ENCODE measurements at places on chromosomes 2 and 18.

DNA sequence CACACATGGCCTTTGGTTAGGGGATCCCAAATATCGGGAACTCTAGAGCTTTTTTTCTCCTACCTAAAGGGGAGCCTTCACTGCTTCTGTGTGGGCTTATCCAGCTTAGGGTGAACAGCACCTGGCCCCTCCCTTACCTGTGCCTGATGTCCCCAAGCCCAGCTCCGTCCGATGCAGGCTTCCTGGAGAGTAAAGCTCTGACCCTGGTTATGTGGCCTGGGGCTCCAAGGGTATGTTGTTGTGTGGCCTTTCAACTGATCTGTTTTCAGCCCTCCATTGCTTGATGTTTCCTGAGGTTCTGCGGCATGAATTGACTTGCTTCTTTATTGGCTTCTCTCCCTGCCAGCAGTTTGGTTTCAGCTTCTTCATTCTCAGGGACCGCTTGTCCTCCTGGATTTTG, 66.0 kb downstream of the RAB31 start:
- peaks cover 40% of the 10 kb centered on the region for H3K4me1 ChIP-seq
- no peak overlapping the region for H3K27ac ChIP-seq
- no peak for DNase-seq

GRCh38 chr2:199955007-199955338, 318 bp downstream of the TYW5 start:
- peak overlapping the region; percentile 97 for H3K4me3 ChIP-seq
- DNase-seq, result no peak
- peak overlapping the region; percentile 93 for H3K27ac ChIP-seq
- H3K4me1 ChIP-seq, result peaks cover 23% of the 10 kb centered on the region
- peaks cover 5% of the 10 kb centered on the region for H3K36me3 ChIP-seq

- H3K27me3 ChIP-seq, result peaks cover 2% of the 10 kb centered on the region
- H3K4me3 ChIP-seq, result no peak overlapping the region
- H3K4me1 ChIP-seq, result no peaks in the 10 kb centered on the region
- no peaks in the 10 kb centered on the region for H3K36me3 ChIP-seq
Observed at GRCh38 chr2:23905155-23905554, 21.8 kb downstream of the ATAD2B start.

- H3K4me1 ChIP-seq, result no peaks in the 10 kb centered on the region
- no peak overlapping the region for H3K4me3 ChIP-seq
- no peaks in the 10 kb centered on the region for H3K36me3 ChIP-seq
- DNase-seq, result no peak
- H3K27me3 ChIP-seq, result no peaks in the 10 kb centered on the region
- no peak overlapping the region for H3K27ac ChIP-seq
Observed at GRCh38 chr18:71011389-71011788, 722.5 kb downstream of the SOCS6 start.

- peaks cover 5% of the 10 kb centered on the region for H3K4me1 ChIP-seq
- H3K4me3 ChIP-seq, result no peak overlapping the region
- H3K36me3 ChIP-seq, result no peaks in the 10 kb centered on the region
Observed at GRCh38 chr2:178114462-178114861, 2.2 kb downstream of the RBM45 start.

DNA sequence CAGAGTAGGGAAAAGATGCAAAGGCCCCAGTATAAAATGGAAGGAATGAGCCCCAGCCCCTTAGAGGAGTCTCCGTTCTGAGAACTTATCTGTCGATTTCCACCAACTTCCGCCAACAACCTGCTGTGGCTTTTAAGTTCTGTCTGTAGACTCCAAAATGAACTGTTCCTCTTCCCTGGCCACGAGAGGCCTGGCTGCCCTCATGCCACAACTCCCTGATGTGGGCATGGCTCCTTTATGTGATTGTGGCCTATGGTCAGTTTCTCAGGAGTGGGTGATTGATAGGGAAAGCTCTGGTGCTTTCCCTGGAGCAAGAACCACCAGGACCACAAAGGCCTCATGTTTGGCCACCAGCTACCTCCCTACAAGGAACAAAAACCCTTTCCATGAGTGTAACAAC, 18.8 kb upstream of the CD207 start:
- H3K27ac ChIP-seq, result no peak overlapping the region
- H3K4me3 ChIP-seq, result no peak overlapping the region
- H3K4me1 ChIP-seq, result peaks cover 20% of the 10 kb centered on the region
- no peak for DNase-seq
- no peaks in the 10 kb centered on the region for H3K36me3 ChIP-seq

GRCh38 chr2:214601852-214602633, 191.2 kb downstream of the VWC2L start:
- H3K36me3 ChIP-seq, result no peaks in the 10 kb centered on the region
- H3K27me3 ChIP-seq, result no peaks in the 10 kb centered on the region
- H3K4me3 ChIP-seq, result no peak overlapping the region
- no peaks in the 10 kb centered on the region for H3K4me1 ChIP-seq
- H3K27ac ChIP-seq, result no peak overlapping the region

DNA sequence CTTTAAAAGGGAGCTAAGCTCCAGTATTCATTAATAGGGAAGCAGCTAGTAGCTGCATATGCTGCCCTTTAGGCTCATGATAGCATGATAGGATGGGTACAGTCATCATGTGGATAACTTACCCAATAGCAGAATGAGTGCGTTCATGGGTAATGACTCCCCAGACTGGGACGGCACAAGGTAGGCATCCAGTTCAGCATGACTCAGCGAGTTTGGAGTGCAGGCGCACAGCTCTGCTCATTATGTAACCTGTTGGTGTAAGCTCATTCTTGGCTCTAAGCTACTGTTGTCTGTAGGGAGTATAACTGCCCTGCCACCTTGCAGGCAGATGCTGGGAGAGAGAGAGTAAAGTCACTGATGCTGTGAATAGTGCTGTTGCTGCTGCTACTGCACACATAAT, 209.2 kb upstream of the SYT4 start:
- peaks cover 2% of the 10 kb centered on the region for H3K27me3 ChIP-seq
- H3K4me1 ChIP-seq, result no peaks in the 10 kb centered on the region
- H3K36me3 ChIP-seq, result peaks cover 8% of the 10 kb centered on the region

- no peaks in the 10 kb centered on the region for H3K36me3 ChIP-seq
- H3K4me1 ChIP-seq, result no peaks in the 10 kb centered on the region
- peaks cover 2% of the 10 kb centered on the region for H3K27me3 ChIP-seq
- no peak overlapping the region for H3K27ac ChIP-seq
- DNase-seq, result no peak
Observed at GRCh38 chr2:135212757-135213156, 160.7 kb downstream of the RAB3GAP1 start.

- H3K4me1 ChIP-seq, result peaks cover 39% of the 10 kb centered on the region
- peaks cover 2% of the 10 kb centered on the region for H3K27me3 ChIP-seq
- DNase-seq, result no peak
- H3K36me3 ChIP-seq, result peaks cover 12% of the 10 kb centered on the region
- H3K27ac ChIP-seq, result no peak overlapping the region
- H3K4me3 ChIP-seq, result no peak overlapping the region
Observed at GRCh38 chr2:8889978-8890377, 52.6 kb upstream of the KIDINS220 start.

GRCh38 chr2:105130546-105130945, 92.7 kb downstream of the MRPS9 start:
- no peak for DNase-seq
- peaks cover 6% of the 10 kb centered on the region for H3K27me3 ChIP-seq
- no peaks in the 10 kb centered on the region for H3K36me3 ChIP-seq
- no peak overlapping the region for H3K4me3 ChIP-seq

GRCh38 chr2:69221960-69222751, 164.9 kb downstream of the GFPT1 start:
- no peak for DNase-seq
- peaks cover 3% of the 10 kb centered on the region for H3K27me3 ChIP-seq
- H3K4me3 ChIP-seq, result no peak overlapping the region
- H3K4me1 ChIP-seq, result peaks cover 30% of the 10 kb centered on the region
- peak overlapping the region; percentile 51 for H3K27ac ChIP-seq

DNA sequence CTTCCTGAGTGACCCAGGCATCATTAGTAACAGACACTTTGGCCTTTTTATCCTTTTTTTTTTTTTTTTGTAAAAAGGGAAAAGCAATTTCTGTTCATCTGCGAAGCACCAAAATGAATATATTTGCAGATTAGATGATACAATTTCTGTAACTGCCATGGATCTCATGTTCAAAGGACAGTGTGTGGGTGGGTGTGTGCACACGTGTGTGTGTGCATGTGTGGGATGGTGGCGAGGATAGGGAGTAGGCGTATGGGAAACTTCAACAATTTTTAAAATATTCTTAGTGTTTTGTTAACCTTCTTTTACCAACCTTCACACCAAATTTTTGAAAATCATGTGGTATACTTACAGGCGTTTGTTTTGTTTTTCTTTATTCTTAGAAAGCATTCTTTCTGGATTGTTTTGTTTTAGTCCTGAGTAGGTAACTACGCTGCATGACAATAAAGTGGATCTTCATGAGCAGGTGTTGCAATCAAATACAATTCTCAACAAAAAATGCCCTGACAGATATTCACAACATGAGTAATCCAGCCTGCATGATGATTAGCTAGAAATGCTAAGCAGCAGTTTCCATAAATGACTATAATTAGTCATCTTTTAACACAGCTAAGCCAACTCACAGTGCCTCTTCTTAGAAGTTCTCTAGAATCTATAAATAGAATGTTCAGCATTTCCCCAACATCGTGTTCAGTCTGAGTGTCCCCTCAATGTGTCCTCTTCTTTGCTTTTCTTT, 53.5 kb upstream of the RMDN2 start:
- no peak overlapping the region for H3K4me3 ChIP-seq
- H3K27me3 ChIP-seq, result peaks cover 7% of the 10 kb centered on the region
- H3K27ac ChIP-seq, result no peak overlapping the region
- no peaks in the 10 kb centered on the region for H3K36me3 ChIP-seq

DNA sequence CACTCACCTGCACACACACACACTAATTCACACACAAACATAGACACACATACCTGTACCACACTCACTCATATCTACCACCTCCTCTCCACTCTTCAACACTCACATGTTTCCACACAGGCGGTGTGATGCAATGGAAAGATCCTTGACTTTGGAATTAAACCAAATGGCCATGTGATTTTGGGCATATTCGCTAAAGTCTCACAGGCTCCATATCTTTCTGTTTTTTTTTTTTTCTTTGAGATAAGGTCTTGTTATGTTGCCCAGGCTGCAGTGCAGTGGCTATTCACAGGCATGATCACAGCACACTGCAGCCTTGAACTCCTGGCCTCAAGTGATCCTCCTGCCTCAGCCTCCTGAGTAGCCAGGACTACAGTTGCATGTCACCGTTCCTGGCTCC, 91.1 kb upstream of the MEX3C start:
- no peak overlapping the region for H3K4me3 ChIP-seq
- H3K4me1 ChIP-seq, result no peaks in the 10 kb centered on the region
- H3K36me3 ChIP-seq, result no peaks in the 10 kb centered on the region
- no peak overlapping the region for H3K27ac ChIP-seq

DNA sequence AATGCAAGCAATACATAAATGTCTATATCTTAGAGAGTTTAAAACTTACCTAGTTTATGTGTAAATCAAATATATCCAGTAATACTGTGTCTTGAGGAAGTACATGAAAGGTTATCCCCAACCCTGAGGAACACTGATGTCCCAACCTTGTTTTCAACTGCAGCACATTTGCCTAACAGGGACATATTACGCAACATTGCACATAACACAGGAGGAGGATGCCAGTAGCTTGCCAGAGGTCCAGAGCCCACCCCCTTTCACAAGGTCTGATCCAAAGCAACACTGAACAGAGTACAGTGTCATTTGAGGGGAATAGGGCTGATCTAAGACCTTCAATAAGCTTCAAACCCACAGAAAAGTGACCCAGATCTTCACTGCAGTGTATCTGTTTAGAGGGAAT, 678.5 kb downstream of the ARHGAP15 start:
- no peaks in the 10 kb centered on the region for H3K36me3 ChIP-seq
- H3K4me3 ChIP-seq, result no peak overlapping the region
- no peak overlapping the region for H3K27ac ChIP-seq
- DNase-seq, result no peak

DNA sequence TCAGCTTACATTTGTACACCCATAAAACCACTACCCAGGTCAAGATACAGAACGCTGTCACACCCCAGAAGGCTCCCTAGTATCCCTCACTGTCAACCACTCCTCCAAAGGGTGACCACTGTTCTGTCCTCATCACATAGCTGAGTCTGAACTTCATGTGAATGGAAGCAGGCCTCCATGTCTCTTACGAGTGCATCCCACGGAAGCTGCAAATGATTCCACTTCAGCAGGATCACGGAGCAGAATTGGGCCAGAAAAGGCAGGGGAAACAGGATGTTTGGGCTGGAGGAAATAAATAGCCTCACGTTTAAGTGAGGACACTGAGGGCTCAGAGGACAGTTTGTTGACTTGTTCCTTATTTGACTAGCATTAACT, 38.4 kb downstream of the LBH start:
- H3K27ac ChIP-seq, result no peak overlapping the region
- no peak overlapping the region for H3K4me3 ChIP-seq
- peaks cover 7% of the 10 kb centered on the region for H3K27me3 ChIP-seq
- no peak for DNase-seq
- peaks cover 5% of the 10 kb centered on the region for H3K36me3 ChIP-seq

DNA sequence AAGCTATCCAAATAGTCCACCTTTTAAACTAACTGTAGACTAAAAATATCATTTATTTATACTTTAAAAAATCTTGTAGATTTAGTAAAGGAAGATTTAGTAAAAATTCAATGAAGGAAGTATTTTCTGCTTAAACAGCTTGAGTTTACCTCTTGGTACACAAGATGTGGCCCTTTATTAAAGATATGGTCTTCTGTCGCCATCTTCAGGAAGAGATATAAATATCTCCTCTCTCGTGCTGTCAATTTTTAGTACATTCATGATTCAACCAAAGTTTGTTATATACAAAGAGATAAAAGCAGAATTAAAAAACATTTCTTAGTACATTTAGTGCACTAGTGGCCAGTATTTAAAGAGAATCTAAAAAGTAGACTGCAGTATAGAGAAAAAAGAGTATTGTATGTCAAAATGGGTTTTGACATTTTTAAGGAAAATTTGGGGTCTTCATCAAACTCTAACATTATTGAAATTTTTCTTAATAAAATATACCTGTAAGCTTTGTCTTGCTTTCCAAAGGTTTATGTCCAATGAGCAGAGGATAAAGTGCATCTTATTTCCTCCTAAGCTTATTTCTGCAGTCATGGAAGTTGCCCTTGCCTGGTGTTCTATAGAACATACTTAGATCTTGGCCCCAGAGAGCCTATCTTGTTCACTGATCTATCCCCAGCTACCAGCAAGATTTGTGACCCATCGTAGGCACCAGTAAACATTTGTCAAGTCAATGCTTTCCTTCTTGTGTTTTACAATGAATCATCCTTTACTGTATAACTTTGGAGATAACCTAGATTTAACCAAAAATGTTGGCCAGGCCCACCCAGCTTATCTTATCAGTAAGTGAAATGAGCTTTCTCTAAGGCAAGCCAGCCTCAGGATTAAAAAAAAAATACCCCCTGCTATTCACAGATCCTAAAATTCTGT, 18.5 kb upstream of the EML6 start:
- H3K36me3 ChIP-seq, result no peaks in the 10 kb centered on the region
- H3K27me3 ChIP-seq, result peaks cover 2% of the 10 kb centered on the region
- no peak for DNase-seq

GRCh38 chr2:215507136-215507535, 71.3 kb upstream of the FN1 start:
- no peak for DNase-seq
- no peaks in the 10 kb centered on the region for H3K36me3 ChIP-seq
- H3K27me3 ChIP-seq, result peaks cover 4% of the 10 kb centered on the region
- H3K27ac ChIP-seq, result no peak overlapping the region

All from endothelial cell (in vitro differentiated cells).